ENCODE measurements at places on chromosomes 16 and 17.

GRCh38 chr16:15509593-15510535, 75.5 kb downstream of the BMERB1 start:
- peak; percentile 42 for DNase-seq

DNA sequence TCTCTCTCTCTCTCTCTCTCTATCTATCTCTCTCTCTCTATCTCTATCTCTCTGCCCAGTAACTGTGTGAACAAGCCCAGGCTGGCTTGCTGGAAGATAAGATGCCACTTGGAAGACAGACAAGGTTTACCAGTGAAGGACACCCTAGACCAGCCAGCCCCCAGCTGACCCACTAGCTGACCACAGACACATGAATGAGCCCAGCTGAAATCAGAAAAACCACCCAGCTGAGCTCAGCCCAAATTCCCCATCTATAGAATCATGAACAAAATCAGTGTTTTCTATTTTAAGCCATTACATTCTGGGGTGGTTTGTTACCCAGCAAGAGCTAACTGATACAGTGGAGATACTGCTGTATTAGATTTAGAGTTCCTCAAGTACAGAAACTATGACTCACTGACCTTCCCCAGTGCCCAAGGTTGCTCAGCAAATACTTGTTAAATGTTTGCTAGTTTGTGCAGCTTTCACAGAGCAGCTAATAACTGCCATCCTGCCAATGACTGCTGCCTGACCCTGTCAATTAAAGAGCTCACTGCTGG, 18.0 kb downstream of the EMP2 start:
- DNase-seq, result no peak

GRCh38 chr17:38535886-38536285, 69.9 kb downstream of the SRCIN1 start:
- DNase-seq, result no peak

- no peak for DNase-seq
These were observed 139.4 kb downstream of the CPPED1 start for GRCh38 chr16:12664164-12664733.

GRCh38 chr17:31561469-31562375, 170.2 kb downstream of the RAB11FIP4 start:
- no peak for DNase-seq

DNA sequence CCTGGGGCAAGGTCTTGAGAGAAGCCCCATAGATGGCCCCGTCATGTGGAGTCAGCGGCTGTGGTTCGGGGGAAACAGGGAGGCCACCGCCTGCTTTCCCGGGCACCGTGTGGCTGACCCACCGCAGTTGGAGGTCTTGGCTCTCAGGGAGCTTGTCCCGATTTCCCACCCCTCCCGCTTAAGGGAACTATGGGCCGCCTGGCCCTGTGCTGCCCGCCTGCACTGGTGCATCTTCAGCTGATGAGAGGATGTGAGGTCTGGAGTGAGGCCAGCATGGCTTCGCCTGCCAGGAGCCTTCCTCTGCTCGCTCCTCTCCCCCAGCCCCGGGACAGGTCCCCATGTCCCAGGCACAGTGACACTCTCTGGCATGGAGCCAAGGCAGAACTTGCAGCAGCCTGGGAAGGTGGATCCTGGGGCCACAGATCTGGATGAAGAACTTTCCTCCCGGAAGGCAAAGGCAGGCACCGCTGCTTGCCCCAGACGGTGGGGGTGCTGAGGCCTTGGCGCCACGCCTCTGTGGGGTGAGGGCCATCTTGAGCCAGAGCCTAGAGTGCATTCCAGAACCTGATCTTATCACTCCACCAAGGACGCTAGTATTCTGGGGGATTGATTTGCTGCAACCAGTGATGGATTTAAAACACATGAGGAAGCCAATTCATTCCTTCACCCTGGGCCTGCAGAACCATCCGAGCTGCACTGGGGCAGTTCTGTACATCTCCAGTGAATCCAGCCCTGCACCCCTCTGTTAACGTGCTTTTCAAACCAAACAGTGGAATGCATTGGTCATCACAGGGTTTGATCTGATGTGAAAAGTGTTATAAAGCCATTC, 178.6 kb upstream of the TNRC6C start:
- DNase-seq, result no peak

- DNase-seq, result no peak
These were observed 40.7 kb downstream of the BRIP1 start for GRCh38 chr17:61822326-61823285.

- no peak for DNase-seq
These were observed 4.6 kb downstream of the CLUH start for GRCh38 chr17:2706911-2707510.

DNA sequence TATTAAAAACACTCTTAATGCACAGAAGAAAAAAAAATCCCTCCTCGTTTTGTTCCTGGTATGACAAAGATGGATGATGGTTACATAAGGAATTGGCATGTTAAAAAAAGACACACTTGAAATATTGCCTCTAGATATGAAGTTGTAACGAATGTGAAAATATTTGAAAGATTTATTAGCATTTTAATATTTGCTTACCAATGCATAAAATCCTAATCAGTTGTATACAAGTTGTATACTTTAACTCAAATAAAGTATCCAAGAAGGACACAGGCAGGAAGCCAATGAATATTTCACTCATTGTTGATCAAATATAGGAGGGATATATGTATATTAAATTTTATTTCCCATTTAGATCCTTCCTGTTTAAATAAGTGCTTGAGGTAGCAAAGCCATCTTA, 850.8 kb upstream of the RBFOX1 start:
- no peak for DNase-seq

DNA sequence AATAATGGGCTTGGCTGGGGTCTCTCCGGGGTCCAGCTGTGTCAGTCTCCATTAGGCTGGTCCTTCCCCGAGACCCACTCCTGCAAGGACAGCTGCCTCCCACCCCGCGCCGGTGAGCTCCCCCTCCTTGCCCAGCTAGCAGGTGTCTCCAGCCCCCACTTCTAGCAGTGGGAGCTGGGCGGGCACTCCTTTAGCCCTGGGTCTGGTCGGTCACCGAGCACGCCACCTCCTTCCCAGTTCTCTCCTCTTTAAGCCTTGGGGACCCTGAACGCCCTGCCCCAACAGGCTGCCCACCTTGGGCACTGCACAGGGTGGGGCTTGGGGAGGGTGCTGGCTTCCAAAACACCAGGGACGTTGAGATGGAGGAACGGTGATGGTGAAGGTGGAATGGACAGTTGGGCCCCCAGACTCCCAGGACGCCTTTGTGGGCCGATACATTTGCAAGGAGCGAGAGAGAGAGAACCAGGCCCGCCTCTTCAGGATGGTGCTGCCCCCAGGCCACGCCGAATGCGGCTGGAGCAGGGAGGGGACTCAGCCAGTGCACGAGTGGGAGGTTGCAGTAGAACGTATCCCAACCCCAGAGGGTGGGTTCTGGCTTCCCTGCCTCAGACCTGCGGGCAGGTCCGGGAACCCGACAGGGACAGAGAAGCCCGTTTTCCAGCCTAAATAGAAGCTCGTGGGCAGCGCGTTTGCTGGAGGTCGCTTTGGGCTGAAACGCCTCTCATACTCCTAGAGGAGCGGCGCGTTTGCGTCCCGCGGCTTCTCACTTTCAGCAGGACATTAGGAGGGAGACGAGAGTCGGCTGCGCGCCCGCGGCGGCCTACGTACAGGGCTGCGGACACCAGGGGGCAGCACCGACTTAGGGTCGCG, 10.7 kb downstream of the TBX2 start:
- peak; percentile 81 for DNase-seq

- peak; percentile 67 for DNase-seq
These were observed 1.3 kb upstream of the ACTG1 start for GRCh38 chr17:81513753-81514488.

DNA sequence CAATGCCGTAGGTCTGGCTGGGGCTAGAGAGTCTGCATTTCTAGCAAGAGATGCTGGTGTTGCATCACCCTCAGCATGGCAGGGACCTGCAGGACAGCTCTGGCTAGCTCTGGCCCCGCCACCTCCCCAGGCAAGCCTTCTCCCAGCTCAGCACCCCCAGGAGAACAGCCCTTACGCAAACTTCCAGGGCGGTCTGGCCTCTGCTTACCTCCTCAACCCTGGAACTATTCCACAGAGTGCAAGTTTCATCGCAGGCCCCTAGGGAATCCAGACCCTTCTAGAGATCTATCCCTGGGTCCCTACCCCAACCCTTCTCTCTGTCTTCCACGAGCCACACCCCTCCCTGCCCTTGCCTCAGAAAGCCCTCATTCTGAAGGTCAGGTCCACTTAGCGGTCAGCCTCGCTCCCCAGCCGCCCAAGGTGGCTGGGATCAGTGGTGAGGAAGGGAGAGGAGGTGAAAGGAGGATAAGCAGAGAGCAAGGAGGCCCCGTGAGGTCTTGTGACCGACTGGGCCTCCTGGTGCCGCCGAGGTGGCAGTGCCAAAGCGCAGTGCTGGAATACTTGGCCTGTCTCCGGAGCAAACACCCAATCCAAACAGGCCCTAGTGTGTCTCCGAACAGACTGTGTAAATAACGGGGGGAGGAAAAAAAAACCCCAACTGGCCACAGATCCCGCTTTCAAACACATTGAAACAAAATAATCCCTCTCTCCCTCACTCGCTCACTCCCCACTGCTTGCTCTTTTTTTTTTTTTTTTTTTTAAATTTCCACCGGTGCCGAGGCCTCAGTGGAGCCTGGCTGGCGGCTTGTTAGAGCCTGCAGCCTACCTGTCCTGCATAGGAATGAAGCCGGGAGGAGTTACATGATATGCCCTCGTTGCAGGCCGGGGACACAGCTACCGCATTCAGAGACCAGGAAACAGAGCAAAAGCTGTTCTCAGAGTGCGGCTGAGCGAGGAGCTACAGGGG, 380.9 kb downstream of the SOX9 start:
- no peak for DNase-seq

DNA sequence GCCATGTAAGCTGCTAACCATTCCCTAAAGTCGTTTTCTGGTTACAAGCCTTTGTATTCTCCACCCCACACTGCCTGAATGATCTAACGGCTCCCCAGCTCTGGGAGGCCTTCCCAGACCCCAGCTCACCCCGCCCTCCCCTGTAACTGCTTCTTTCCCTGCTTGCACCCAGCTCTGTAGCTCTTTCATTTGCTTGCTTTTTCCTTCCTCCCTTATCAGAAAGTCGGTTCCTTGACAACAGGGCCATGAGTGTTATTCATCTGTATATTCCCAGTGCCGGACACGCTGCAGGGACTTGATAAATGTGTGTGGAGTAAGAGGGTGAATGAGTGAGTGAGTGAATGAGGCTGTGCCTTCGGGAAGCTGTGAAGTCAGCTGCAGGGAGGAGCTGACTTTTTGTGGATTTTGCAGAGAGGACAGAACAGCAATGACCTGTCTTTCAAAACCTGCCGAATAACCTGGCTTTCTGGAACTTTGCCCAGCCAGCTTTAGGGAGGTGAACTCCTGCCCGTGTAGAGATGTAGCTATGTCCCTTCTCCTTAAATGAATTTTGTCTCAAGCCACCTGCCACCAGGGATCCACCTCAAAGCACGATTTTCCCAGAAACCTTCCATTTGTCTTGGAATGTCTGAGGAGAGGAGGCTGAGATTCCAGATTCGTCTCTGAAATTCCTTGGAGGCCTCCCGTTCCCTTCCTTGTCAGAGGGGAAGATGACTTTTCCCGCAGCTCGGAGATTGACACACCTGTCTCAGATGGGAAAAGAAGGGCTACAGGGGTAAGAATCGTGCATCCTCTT, 20.0 kb upstream of the CACNG4 start:
- DNase-seq, result no peak

GRCh38 chr17:57308543-57309186, 52.3 kb downstream of the MSI2 start:
- DNase-seq, result no peak
